Fibroblast of skin of right quadriceps (primary cell): ENCODE measurements at places on chromosomes 11 and 22.
A peak's percentile ranks its signal among the peaks of the same experiment; 100 is the strongest.

DNA sequence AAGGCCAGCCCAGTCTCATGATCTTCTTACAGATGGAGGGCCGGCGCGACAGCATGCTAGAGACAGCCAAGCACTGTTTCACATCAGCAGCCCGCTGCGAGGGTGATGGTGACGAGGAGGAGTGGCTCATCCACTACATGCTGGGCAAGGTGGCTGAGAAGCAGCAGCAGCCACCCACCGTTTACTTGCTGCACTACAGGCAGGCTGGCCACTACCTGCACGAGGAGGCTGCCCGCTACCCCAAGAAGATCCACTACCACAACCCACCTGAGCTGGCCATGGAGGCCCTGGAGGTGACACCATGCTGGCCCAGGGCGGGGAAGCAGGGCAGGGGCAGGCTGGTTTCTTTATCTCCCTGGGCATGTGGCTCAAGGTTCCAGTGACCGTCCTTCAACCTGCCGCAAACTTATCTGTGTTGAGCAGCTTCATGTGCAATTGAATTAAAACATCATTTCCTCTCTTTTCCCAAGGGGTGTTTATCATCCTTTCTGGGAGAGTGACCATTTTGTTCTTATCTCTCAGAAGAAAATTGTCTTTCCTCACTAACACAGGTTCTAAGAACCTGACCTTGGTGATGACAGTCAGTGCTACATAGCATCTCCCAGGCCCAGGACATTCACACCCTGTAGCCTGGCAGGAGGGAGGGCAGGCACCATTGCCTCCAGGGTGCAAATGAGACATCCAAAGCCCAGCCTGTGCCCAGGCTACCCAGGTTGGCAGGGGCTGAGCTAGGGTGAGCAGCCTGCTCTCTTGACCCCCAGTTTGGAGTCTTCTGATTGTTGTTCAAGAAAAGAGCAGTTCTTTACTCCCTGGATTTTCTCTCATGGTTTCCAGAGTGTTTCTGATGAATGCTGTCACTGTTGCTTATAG is 80.7 kb downstream of the CABIN1 start:
- no peak for DNase-seq

DNA sequence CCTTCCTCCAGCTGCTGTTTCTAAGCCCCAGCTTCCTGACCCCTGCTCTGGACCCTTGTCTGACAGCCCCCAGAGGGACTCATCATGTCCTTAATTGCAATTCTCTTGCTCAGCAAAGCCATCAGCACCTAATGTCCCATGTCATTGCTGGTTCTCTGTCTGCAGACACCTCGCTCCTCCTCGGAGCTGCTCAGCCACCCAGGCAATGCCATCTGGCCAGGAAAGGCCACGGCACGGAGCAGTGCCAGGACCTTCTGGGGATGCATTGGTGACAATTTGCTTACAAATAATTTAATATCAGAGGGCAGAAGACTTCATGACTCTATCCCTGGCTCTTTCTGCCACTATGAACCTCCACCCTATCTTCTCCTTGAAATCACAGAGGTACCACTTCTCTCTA is 107.0 kb upstream of the THY1 start:
- no peak for DNase-seq

GRCh38 chr11:73783483-73784020 is 4.1 kb upstream of the MRPL48 start:
- DNase-seq: no peak

DNA sequence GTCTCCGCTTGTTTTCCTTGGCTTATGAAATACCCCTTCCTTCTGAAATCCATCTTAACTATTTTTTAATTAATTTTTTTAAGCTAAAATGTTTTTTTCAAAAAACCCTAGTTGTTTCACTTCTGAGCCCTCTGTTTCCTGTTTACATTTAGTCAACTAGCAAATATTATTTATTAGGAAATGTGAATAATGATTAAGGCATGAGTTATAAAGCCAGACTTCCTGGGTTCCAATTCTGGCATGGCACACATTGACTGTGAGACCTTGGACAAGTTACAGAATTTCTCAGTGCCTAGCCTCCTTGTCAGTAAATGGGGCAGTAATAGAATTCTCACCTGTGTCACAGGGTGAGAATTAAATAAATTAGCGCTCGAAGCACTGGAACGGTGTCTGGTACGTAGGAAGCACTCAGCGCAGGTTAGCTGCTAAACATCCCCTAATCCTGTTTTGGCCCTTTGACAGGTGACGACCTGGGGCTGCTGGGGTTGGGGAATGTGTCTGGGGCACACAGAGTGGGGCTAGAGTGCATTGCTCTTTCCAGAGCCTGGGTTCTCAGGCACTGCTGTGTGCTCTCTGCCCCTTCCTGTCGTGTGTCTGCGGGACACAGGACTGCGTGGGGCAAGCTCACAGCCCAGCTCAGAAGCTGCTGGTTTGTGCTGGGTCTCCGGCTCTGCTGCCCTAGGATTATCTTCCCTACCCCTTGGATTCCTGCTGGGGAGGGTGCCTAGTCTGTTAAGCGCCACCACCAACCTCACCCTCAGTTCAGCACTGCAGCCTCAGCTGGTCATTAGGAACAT is 13.1 kb downstream of the PANX1 start:
- no peak for DNase-seq

GRCh38 chr11:71144736-71145135 is 107.6 kb downstream of the SHANK2 start:
- no peak for DNase-seq

- no peak for DNase-seq
Observed at GRCh38 chr11:45900916-45901617, 6.0 kb downstream of the FREY1 start.

GRCh38 chr11:75814363-75814676 is 690 bp upstream of the UVRAG start:
- no peak for DNase-seq

GRCh38 chr11:29914203-29914930 is 102.5 kb downstream of the KCNA4 start:
- peak; percentile 2 for DNase-seq

DNA sequence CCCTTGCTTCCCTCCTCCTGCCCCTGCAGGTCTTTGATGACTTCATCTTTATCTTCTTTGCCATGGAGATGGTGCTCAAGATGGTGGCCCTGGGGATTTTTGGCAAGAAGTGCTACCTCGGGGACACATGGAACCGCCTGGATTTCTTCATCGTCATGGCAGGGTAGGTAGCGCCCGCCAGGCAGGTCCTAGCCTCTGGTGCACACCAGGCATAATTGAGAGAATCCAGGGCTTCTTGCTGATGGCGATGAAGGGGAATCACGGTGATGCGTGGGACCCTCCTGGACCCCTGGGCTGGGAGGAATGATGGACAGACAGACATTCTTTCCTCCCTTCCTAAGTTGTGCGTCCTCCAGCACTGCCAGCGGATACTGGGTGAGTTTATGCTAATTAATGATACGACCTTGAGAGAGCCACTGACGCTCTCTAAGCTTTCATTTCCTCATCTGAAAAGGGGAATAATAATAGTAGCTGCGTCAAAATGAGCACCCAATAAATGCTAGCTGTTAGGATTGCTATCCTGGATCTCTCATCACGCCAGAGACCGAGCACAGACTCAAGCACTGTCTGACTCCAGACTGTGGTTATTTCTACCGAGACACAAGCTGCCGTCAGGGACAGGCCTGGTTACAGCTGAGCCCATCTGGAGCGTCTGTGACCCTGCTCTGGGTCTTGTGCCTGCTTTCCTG is 30.1 kb downstream of the CACNA1I start:
- DNase-seq: no peak

DNA sequence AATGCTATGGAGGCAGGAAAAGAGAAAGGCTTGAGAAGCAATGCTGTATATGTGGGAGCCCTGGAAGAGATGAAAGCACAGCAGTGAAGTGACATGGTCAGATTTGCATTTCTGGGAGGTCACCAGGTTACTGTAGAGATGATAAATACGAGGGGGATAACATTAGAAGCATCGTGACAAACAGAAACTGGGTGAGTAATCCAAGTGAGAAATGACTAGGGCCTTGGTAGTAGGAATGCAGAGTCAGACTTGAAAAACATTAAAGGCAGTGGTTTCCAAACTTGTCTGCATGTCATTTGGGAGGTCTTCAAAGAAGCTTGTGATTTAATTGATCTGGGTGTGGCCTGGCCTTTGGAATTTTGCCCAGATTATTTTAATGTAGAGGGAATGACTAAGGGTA is 43.9 kb downstream of the CCDC34 start:
- DNase-seq: peak; percentile 90

- DNase-seq: no peak
Observed at GRCh38 chr11:69509846-69510390, 28.5 kb downstream of the LINC01488 start.

GRCh38 chr11:1667121-1667850 is 29.7 kb upstream of the KRTAP5-6 start:
- DNase-seq: no peak

GRCh38 chr22:50530580-50530876 is 716 bp upstream of the TYMP start:
- no peak for DNase-seq

- DNase-seq: no peak
Observed at GRCh38 chr11:3227568-3228444, 4.4 kb downstream of the MRGPRE start.

DNA sequence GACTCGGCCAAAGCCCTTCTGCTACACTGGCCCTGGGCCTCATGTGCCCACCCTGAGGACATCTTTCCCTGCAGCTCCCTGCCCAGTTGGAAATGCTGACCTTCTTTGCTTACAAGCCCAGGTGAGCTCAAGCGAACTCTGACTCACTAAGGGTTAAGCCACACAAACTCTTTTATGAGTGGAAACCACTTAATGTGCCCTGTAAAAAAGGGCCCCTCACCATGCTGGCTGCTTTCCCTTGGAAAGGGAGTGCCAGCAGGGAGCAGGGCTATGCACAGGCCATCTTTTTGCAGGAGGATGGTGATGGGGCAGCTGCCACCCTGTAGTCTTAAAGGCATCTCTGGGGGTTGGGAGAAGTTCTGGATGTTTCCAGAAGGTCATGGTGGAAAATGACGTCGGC is 18.7 kb downstream of the EHF start:
- no peak for DNase-seq

GRCh38 chr11:10856689-10857458 is 979 bp downstream of the ZBED5 start:
- peak; percentile 42 for DNase-seq

- DNase-seq: peak; percentile 49
Observed at GRCh38 chr11:72896431-72896830, 82.2 kb downstream of the ATG16L2 start.

GRCh38 chr11:76789443-76789719 is 6.2 kb downstream of the TSKU start:
- no peak for DNase-seq

- peak; percentile 92 for DNase-seq
Observed at GRCh38 chr11:79237703-79238102, 203.1 kb downstream of the TENM4 start.

DNA sequence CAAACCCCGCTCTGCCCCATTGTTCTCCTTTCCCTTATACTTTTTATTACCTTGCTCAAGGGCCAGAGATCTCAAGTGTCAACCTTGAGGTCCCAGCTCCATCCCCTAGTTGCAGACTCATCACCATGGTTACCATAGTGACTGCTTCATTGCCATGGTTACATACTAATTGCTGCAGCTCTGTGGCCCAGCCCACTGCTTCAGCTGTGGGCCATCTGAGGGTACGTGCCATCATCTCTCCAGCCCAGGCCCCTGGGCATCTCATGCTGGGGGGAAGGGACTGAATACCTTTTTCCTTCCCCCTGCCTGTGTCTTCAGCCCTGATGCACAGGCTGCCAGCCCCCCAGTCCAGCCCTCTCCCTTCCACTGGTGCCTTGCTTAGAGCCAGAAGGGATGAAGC is 22.2 kb downstream of the TREH start:
- no peak for DNase-seq

- no peak for DNase-seq
Observed at GRCh38 chr11:8183111-8183510, 14.3 kb upstream of the RIC3 start.

- DNase-seq: no peak
Observed at GRCh38 chr11:562046-562645, 1.4 kb downstream of the RASSF7 start.

GRCh38 chr11:88012456-88012855 is 162.8 kb downstream of the RAB38 start:
- no peak for DNase-seq

GRCh38 chr22:31826443-31826842 is 72.6 kb downstream of the DEPDC5 start:
- no peak for DNase-seq

- peak; percentile 23 for DNase-seq
Observed at GRCh38 chr22:24432059-24432853, 4.9 kb downstream of the ADORA2A start.

GRCh38 chr22:50544078-50544745 is 1.5 kb upstream of the KLHDC7B start:
- DNase-seq: peak; percentile 59

GRCh38 chr11:12090061-12090591 is 20.3 kb upstream of the MICAL2 start:
- DNase-seq: peak; percentile 78

DNA sequence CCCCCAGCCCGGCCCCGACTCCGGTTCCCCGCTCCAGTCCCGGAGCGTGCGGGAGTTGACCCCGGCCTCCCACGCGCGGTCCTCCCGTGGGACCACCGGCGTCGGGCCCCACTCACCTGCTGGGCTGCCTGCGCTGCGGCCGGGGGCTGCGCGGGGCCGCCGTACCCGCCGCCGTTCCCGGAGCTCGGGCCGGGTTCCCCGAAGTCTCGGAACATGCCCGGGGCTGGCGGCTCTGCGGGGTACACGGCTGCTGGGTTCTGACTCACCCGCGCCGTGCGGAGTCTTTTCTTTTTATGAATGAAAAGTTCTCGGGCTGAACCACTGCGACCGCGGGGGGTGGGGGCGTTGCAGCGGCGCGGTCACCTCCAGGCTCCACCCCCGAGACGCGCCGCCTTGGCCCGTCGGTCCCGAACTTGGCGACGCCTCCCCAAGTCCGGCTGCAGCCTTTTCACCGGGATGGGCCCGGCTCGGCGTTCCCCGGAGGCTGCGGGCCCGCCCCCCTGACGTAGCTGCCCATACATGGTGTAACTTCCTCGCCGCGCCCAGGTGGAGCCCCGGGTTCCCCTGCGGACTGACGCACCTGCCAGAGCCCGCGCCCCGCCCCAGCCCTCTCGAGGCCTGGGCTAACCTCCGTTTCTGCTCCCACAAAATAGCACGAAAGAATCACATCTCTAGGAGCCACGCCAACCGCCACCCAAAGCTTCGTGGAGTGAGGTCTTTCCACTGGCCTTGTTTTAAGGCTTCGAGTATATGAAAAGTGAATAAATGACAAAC is at the start of gene FOSL1:
Gene FOSL1, minus strand, starts transcription at position 264 of the 774 bp plus-strand sequence. Its CDS starts 49 bp downstream, at position 215.
- peak; percentile 95 for DNase-seq
